ENCODE measurements at places on chromosomes 16 and 17.
A peak's percentile ranks its signal among the peaks of the same experiment; 100 is the strongest.

DNA sequence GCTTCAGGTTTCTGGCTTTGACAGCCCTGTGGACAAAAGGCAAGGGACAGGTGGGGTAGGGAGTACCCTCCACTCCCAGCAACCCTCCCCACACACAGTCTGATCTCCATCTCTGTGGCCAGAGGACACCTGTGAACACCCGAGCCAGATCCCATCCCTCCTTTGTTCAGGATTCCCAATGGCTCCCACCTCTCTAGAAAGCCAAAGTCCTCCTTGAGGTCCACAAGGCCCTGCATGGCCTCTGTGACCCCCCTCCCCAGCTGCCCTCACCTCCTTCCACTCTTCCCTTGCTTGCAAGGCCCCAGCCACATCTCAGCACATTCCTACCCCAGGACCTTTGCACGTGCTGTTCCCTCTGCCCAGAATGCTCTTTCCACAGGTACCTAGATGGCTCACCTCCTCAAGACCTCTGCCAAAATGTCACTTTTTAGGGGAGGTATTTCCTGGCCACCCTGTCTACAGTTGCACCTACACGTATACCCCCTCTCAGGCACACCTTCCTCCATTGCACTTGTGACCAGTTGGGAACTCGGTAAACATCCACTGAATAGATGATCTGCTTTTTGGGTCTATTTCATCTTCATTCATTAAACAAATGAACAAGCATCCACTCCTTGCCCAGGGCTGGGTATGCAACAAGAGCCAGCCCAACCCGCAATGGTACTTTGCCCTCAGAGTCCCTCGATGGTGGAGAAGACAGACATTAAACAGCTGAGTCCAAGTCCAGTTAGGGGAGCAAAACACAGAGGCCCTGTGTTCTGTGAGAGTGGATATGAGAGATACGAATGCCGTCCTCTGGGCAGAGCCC is 107.0 kb downstream of the CRLF3 start:
- no peaks in the 10 kb centered on the region for H3K4me1 ChIP-seq
- H3K4me3 ChIP-seq: no peak overlapping the region
- H3K27me3 ChIP-seq: no peaks in the 10 kb centered on the region
- no peak overlapping the region for H3K27ac ChIP-seq
- no peak for DNase-seq

- H3K4me3 ChIP-seq: no peak overlapping the region
- H3K4me1 ChIP-seq: no peaks in the 10 kb centered on the region
- peaks cover 3% of the 10 kb centered on the region for H3K27me3 ChIP-seq
- no peak overlapping the region for H3K27ac ChIP-seq
- H3K36me3 ChIP-seq: no peaks in the 10 kb centered on the region
- DNase-seq: no peak
Observed at GRCh38 chr16:74224828-74225612, 71.6 kb upstream of the PSMD7 start.

- no peaks in the 10 kb centered on the region for H3K27me3 ChIP-seq
- no peak overlapping the region for H3K27ac ChIP-seq
- no peak overlapping the region for H3K4me3 ChIP-seq
- DNase-seq: no peak
- H3K4me1 ChIP-seq: peaks cover 7% of the 10 kb centered on the region
Observed at GRCh38 chr17:50816771-50817751, 18.3 kb upstream of the WFIKKN2 start.

DNA sequence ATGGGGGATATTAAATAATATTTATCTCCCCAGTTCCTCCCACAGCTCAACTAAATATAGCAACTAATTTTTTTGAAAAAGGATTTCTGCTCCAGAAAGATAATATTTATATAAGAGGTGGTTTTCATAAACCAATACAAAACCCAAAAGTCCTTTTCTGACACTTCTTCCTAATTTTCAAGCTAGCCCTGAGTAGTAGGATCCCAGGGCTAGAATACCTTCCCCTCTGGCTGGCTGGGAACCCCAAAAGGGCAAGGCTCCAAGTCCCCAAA is 1.3 kb downstream of the ATP2A3 start:
- peak overlapping the region; percentile 88 for H3K4me3 ChIP-seq
- peaks cover 9% of the 10 kb centered on the region for H3K36me3 ChIP-seq
- peak overlapping the region; percentile 72 for H3K27ac ChIP-seq
- peaks cover 47% of the 10 kb centered on the region for H3K4me1 ChIP-seq
- H3K27me3 ChIP-seq: no peaks in the 10 kb centered on the region
- DNase-seq: no peak

- H3K4me3 ChIP-seq: no peak overlapping the region
- H3K4me1 ChIP-seq: no peaks in the 10 kb centered on the region
- DNase-seq: peak; percentile 1
- H3K27me3 ChIP-seq: no peaks in the 10 kb centered on the region
Observed at GRCh38 chr16:20383106-20384029, 21.2 kb downstream of the PDILT start.

DNA sequence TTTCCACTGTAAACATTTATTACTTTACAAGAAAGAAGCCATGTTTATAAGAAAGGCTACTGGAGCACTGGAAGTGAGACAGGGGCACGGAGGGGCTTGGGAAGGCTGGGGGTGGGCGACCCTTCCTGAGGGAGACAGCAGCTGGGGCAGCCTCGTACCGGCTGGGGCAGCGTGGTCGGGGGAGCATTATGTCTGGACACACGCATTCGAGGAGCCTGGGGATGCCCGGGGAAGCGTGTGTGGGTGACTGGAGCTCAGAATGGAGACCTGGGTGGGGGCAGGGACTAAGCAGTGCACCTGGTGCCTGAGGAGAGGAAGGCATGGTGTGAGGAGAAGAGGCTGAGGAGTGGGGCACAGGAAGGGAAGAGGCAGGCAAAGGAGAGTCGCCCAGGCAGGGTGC is 64.5 kb downstream of the SRCIN1 start:
- no peaks in the 10 kb centered on the region for H3K36me3 ChIP-seq
- H3K4me1 ChIP-seq: no peaks in the 10 kb centered on the region
- no peak overlapping the region for H3K27ac ChIP-seq
- H3K4me3 ChIP-seq: no peak overlapping the region
- peaks cover 5% of the 10 kb centered on the region for H3K27me3 ChIP-seq

DNA sequence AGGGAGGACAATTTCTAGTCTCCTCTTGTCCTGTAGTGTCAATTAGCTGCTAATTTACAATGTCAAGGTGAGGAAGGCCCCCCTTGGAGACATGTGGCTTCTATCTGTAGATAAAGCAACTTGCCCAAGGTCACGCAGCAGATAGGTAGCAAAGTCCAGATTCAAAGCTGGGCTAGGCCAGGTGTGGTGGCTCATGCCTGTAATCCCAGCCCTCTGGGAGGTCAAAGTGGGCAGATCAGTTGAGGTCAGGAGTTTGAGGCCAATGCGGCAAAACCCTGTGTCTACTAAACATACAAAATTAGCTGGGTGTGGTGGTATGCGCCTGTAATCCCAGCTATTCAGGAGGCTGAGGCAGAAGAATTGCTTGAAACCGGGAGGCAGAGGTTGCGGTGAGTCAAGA is 11.1 kb downstream of the TRPV3 start:
- no peak overlapping the region for H3K27ac ChIP-seq
- DNase-seq: no peak
- no peaks in the 10 kb centered on the region for H3K36me3 ChIP-seq
- H3K27me3 ChIP-seq: no peaks in the 10 kb centered on the region

DNA sequence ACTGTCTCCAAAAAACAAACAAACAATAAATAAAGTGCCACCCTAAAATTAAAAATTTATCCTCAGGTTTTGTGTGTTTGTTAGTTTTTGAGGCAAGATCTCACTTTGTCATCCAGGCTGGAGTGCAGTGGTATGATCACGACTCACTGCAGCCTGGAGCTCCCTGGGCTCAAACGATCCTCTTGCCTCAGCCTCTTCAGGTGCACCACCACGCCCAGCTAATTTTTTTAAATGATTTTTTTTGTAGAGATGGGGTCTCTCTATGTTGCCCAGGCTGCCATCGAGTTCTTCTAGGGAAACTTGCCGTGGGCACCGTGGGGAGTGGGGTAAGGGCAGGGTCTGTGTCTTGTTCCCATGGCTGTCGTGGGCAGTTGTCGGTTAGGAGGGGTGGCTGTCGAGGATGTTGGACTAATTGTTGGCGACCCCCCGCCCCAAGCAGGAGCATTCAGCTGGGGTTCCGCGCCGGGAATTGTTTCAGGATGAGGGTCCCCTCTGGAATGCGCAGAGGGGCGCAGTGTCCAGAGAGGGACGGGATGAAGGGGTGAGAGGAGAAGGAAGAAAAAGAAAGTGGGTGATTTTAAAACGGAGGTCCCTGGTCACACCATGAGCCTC is 1.1 kb upstream of the RNF213 start:
- no peaks in the 10 kb centered on the region for H3K27me3 ChIP-seq
- peak overlapping the region; percentile 44 for H3K4me3 ChIP-seq
- no peak for DNase-seq
- peaks cover 34% of the 10 kb centered on the region for H3K4me1 ChIP-seq
- H3K27ac ChIP-seq: peak overlapping the region; percentile 88
- H3K36me3 ChIP-seq: no peaks in the 10 kb centered on the region

DNA sequence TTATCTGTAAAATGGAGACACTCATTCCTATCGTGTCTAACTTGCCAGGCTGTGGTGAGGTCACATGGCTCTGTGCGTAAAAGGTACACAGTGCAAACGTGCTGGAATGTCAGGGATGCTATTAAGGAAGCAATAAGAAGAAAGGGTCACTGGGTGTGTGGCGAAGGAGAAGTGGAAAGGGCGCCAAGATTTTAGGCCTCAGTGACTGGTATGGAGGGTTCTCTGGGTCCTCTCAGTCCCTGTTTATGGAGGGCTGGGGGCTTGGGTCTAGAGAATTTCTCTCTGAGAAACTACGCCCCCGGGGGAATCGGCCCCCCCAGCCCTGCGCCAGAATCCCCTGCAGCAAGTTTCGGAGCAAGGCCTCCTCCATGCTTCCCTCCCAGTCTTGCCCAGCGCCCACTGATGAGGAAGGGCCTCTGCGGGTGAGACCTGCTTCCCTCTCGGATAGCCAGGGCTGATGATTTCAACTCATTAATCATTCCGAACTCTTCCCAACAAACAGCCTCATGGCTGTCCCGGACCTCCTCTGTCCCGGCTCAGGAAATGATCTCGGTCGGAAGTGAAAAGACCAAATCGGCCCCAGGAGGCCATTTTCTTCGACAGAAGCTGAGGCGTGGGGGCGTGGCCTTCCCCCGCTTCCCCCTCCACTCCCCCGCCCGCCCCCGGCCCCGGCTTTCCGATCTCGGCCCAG is 1.2 kb upstream of the HEXIM1 start:
- H3K27me3 ChIP-seq: no peaks in the 10 kb centered on the region
- peak overlapping the region; percentile 72 for H3K4me3 ChIP-seq
- H3K27ac ChIP-seq: peak overlapping the region; percentile 98
- H3K36me3 ChIP-seq: no peaks in the 10 kb centered on the region

DNA sequence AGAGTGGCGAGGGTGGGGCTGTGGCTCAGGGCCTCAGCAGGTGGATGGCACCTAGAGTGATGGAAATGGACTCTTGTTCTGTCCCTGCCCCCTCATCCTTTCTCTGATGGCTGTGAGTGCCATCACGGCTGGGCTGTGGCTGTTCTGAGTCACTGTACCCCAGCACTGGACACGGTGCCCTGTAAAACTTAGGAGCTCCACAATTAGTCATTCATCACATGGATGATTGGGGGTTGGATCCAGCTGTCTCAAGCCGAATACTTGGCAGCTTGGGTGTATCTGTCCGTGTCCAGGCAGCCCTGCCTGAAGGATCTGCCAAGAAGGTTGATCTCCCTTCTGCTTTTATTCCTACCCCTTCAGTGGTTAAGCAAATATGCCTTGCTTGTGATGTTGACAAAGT is 295.5 kb upstream of the EEF2KMT start:
- no peak for DNase-seq
- H3K36me3 ChIP-seq: no peaks in the 10 kb centered on the region
- H3K4me3 ChIP-seq: no peak overlapping the region
- no peak overlapping the region for H3K27ac ChIP-seq
- no peaks in the 10 kb centered on the region for H3K4me1 ChIP-seq

- H3K27ac ChIP-seq: peak overlapping the region; percentile 79
- peaks cover 9% of the 10 kb centered on the region for H3K4me1 ChIP-seq
- no peaks in the 10 kb centered on the region for H3K36me3 ChIP-seq
- peak overlapping the region; percentile 90 for H3K4me3 ChIP-seq
- no peaks in the 10 kb centered on the region for H3K27me3 ChIP-seq
Observed at GRCh38 chr17:68102318-68102758, 66.8 kb downstream of the KPNA2 start.

- H3K4me3 ChIP-seq: no peak overlapping the region
- DNase-seq: no peak
- no peak overlapping the region for H3K27ac ChIP-seq
- H3K36me3 ChIP-seq: no peaks in the 10 kb centered on the region
Observed at GRCh38 chr17:28865946-28866752, 11.3 kb downstream of the ERAL1 start.

- H3K4me3 ChIP-seq: no peak overlapping the region
- no peaks in the 10 kb centered on the region for H3K36me3 ChIP-seq
- H3K4me1 ChIP-seq: no peaks in the 10 kb centered on the region
- no peak overlapping the region for H3K27ac ChIP-seq
- no peak for DNase-seq
Observed at GRCh38 chr17:32287804-32288511, 22.3 kb downstream of the RHBDL3 start.

- H3K4me3 ChIP-seq: no peak overlapping the region
- peaks cover 20% of the 10 kb centered on the region for H3K4me1 ChIP-seq
- peak; percentile 61 for DNase-seq
- H3K36me3 ChIP-seq: no peaks in the 10 kb centered on the region
- peak overlapping the region; percentile 51 for H3K27ac ChIP-seq
Observed at GRCh38 chr17:3911271-3912053, 4.8 kb downstream of the P2RX1 start.

- no peaks in the 10 kb centered on the region for H3K4me1 ChIP-seq
- no peak overlapping the region for H3K4me3 ChIP-seq
- no peak for DNase-seq
- H3K36me3 ChIP-seq: no peaks in the 10 kb centered on the region
Observed at GRCh38 chr16:2810651-2811050, 6.4 kb upstream of the PRSS21 start.

GRCh38 chr17:81065500-81065899 is 30.5 kb downstream of the BAIAP2 start:
- no peak overlapping the region for H3K4me3 ChIP-seq
- no peaks in the 10 kb centered on the region for H3K4me1 ChIP-seq
- H3K36me3 ChIP-seq: no peaks in the 10 kb centered on the region
- H3K27ac ChIP-seq: no peak overlapping the region

DNA sequence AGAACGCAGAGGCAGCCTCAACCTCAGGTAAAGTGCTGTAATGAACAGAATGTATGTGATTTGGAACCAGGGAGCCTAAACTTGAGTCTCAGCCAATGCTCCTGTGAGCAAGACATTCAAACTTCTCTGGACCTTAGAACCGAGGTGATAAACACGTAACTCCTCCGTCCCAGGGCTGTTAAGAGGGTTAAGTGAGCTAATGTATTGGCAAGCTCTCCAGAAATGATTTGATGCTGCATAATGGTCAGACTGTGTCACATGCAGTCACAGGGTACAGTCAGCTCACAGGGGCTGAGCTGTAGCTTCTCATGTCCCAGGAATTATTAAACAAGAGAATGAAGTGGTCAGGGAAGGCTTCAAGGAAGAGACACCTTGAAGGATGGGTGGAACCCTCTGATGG is 10.0 kb upstream of the SLC4A1 start:
- no peak overlapping the region for H3K4me3 ChIP-seq
- H3K36me3 ChIP-seq: no peaks in the 10 kb centered on the region
- no peak for DNase-seq

Data from effector memory CD4-positive, alpha-beta T cell (primary cell).